ENCODE measurements at places on chromosomes 2 and 18. TPM values are rescaled to one million over a fixed set of nuclear protein-coding genes. Genes with fewer than 3 reads are reported as not detected.
A peak's percentile ranks its signal among the peaks of the same experiment; 100 is the strongest.

Gene SGPP2
- total RNA-seq, result 47.4 TPM

Gene ACKR3
- 0.29 TPM for total RNA-seq

Gene VWC2L
- not detected for total RNA-seq

GRCh38 chr2:235654103-235654813 is 160.4 kb downstream of the AGAP1 start:
- DNase-seq, result no peak

DNA sequence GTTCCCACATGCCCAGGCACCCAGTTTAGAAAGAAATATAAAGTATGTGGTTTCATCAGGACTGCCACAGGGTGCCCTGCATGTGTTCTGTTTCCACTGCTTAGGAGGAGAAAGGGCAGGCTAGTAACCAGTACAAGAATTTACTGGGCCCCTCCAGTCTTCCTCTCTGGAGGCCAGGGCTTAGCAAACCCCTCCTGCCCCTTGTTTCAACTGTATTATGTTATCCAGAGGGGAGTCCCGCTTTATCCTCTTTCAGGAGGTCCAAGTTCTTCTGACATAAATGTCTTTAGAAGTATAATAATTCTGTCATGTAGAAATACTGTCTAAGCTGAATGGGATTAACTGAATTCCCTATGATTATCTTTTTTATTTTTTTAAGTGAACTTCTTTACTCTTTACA is 132.1 kb downstream of the WDSUB1 start:
- no peak for DNase-seq

- DNase-seq, result no peak
Observed at GRCh38 chr2:236550701-236551465, 18.7 kb upstream of the ACKR3 start.

Gene PROKR1
- total RNA-seq, result not detected

DNA sequence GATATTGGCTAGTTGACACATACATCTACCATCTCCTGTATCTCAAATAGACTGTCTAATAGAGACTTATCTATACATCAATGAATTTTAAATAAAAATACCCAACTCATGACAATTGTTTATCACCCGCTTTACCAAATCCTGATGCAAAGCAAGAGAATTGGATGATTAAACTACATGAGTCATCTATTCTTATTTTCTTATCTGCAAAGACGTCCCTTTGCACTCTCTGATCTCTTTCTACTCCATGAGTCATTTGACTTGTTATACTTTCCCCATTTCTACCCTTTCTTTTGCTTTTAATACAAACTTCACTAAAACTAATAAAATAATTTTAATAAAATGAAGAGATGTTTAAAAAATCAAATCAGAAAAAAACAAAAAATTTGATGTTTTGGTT is 261.7 kb upstream of the MAP2 start:
- DNase-seq, result no peak

- no peak for DNase-seq
Observed at GRCh38 chr18:46009125-46009840, 42.2 kb upstream of the EPG5 start.

GRCh38 chr18:45413180-45413836 is 202.0 kb upstream of the SLC14A2 start:
- DNase-seq, result peak; percentile 44

Gene L3MBTL4
- not detected for total RNA-seq

Gene SFT2D3
- 3.6 TPM for total RNA-seq

Gene ASB18
- total RNA-seq, result not detected

DNA sequence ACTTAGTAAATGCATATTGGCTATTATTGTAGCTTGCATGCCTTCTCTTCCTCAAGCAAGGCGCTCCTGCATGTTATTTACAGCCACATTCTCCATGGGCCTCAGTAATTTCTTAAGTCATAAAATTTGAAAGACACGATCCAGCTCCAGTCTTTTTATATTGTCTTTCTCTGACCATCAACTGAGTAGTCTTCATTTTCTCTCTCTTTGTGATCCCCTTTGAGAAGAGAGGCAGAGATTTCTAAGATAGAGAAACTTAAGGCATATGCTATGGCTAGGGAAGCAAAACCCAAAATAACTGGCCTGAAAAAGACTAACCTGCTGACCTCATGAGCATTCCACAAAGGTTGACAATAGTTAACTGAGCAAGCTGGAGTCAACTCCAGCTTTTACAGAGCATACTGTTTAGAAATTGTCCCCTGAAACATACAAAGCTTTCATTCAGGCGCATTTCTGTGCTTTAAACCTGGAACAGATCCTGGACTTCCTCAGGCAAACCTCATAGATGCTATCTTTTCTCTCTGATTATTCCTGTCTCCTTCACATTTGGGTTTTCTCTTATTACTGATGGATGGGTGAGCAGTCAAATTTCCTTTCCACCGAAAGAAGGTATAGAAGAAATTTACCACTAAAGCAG is 4.6 kb downstream of the DPP4 start:
- DNase-seq, result no peak

Gene ACTG2
- total RNA-seq, result not detected

GRCh38 chr18:62857263-62857976 is 142.1 kb downstream of the PHLPP1 start:
- DNase-seq, result no peak

Gene PAIP2B
- 1.8 TPM for total RNA-seq

Gene TMEM131
- 42.2 TPM for total RNA-seq

GRCh38 chr2:101948625-101949155 is 43.1 kb upstream of the IL1R2 start:
- no peak for DNase-seq

GRCh38 chr2:160321006-160321405 is 120.9 kb upstream of the ITGB6 start:
- DNase-seq, result no peak

GRCh38 chr2:142878031-142878678 is 691 bp downstream of the KYNU start:
- DNase-seq, result no peak

GRCh38 chr18:44062345-44062744 is 618.3 kb upstream of the SETBP1 start:
- DNase-seq, result no peak

Gene GCA
- 1.9 TPM for total RNA-seq

Gene FBXO41
- 3.7 TPM for total RNA-seq

GRCh38 chr2:208250388-208250787 is 4.5 kb downstream of the IDH1 start:
- DNase-seq, result peak; percentile 72

DNA sequence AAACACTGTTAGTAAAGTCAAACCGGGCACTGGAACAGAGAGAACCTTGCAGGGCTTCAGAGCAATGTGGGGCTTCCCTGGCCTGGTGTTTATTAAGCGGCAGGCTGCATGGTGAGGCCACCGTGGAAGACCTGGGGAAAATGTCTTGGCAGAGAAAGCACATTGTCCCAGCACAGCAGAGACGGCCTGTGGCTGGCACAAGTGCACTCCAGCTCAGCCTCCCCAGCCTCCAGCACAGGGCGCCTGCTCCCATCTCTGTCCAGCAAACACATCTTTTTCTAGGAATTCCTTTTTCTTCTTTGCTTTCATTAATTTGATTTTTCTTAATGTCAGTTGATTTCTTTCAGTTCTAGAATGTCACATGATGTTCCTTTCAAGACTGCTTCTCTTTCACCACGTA is 138.2 kb upstream of the NFATC1 start:
- no peak for DNase-seq

GRCh38 chr2:240993446-240994170 is 4.8 kb upstream of the SNED1 start:
- no peak for DNase-seq

DNA sequence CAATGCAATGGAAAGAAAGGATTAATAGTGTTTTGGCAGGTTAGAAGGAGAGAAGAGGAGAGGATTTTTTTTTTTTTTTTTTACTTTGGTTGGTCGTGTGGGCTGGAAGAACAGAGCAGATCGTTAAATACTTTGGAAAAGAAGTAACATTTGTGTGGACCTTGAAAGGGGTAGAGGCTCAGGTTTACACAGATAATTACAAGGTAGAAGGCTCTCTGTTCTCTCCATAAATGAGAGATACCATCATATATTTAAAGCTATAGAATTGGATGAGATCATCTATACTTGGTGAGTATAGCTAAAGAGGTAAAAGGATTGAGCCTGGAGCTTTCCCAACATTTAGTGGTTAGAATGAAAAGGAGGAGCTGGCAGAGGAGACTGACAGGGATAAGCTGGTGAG is 49.0 kb downstream of the SMCHD1 start:
- DNase-seq, result no peak

Gene LINC00305
- total RNA-seq, result not detected

Gene CD8B2
- not detected for total RNA-seq

DNA sequence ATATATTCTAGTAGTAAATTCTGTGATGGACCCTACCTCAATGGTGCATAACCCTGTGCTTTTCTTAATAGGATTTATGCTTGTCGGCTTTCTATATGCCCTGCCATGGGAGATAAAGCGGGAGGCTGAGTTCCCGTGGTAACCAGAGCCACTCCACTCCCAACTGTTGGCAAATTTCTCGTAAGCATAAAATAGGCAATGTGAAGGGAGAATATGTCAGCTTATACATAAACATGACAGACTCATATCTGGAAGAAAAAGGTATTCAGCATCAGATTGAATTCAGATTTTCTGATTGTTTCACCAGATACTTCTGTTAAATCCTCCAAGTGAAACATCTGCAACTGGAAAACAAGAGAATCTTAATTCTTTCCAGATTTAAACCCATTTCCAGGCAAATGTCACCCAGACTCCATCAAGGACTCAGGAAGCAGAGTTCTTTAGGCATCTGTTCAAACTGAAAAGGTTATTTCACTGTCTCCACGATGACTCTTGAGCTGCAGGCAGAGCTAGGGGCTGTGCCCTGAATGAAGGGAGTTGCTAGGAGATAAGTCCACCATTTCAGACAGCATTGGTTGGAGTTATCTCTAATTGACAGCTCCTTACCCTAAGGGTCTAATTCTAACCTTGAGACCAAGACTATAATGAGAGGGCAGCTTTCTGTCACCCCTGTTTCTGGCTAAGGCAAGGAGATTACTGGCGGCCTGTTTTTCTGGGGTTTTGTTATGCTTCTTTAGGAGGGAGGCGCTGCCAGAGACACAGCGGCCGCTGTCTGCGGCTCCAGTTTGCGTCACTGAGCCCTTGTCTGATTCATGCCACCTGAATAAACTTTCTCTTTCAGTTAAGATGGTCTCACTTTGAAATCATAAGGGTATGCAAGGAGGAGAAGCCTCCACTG is 381.3 kb downstream of the SOX11 start:
- no peak for DNase-seq

Gene FBXO11
- 60.4 TPM for total RNA-seq

DNA sequence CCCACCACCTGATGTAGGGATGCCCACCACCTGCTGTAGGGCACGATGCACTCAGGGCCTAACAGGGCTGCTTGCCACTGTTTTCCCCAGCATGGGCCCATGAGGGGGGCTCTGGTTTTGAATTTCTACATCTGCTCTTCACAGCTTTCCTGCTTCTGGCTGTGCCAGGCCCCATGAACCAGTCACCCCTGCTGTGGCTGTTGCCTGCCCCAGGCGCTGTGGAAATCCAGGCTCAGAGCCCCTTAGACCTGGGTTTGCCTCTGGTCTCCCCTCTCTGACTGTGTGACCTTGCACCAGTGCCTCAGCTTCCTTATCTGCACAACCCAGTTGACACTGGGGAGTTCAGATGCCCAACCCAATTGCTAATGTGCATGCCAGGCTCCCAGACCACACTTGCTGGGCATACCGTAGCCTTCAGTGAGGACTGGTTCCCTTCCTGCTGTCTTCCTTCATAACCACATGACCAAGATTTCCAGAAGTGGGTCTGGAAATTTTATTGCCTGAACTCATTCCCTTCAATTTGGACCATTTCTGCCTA is 6.0 kb upstream of the MLPH start:
- no peak for DNase-seq

Gene IL1R1
- total RNA-seq, result 5.2 TPM

Gene NR4A2
- 2.6 TPM for total RNA-seq

DNA sequence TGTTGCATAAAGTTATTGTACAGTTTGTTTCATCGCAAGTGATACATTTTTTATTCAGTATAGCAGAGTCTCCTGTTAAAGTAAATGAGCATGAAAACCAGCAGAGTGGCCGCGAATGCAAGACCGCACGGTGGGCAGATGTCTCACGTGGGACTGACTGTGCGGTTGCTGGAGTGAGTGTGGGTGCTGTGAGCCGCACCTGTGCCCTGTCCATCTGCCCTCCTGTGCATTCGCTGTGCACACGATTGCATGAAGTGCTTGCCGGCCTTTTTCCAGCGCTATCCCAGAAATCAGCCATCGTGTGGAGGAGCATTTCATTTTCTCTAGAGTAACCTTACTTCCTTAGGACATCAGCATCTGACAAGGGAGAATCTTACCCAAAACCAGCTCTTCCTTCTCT is 118.7 kb downstream of the RNF144A start:
- DNase-seq, result no peak

GRCh38 chr2:127403460-127403859 is 14.8 kb upstream of the PROC start:
- DNase-seq, result no peak

GRCh38 chr2:71692621-71693277 is 239.4 kb downstream of the DYSF start:
- DNase-seq, result no peak

Gene PDE1A
- 0.15 TPM for total RNA-seq

DNA sequence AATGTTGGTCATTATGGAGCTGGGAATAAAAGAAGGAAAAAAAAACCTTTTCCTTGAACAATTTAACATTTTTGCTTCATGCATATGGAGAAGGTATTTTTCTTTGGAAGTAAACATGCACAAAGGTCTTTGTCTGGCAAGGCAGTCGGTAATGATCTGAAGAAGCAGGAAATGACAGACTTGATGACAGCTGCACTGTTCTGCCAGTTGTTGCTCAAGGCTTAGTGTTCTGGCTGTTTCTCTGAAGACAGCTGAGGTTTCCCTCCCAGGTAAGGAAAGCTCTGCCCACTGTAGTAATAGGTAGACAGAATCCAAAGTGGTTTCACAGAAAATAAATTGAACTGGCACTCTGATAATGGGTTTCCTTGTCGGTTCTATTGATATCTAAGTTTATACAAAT is 308.4 kb upstream of the GCFC2 start:
- DNase-seq, result peak; percentile 47

Gene TFPI
- 71.1 TPM for total RNA-seq

Gene GPR45
- not detected for total RNA-seq

DNA sequence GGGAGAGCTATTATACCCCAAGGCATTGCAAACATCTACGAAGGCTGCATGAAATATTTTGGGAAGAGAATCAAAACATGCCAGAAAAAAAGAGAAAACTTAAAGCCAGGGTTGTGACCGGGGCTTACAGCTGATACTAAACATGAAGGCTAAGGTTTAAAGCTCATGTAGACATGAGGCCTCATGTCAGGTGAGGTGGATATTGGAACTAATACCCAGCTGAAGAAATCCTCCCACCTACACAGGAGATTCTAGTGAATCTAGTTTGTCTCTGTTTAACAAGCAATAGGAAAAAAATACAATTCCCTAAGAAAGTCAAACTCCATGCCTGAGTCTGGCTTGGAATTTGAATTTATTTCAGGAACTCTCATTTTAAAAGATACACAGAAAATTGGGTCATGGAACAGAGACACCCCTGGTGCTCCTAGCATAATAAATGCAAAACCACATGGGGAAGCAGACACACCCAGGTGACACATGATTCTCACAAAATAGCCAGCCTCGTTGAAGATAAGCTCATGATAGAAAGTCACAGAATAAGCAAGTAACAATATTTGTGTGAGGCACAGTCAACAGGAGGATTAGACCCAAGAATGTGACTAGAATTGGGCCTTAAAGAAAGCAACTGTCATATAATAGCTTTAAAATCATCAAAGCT is 42.2 kb downstream of the UPP2 start:
- DNase-seq, result no peak

GRCh38 chr18:8279346-8279745 is 329.9 kb upstream of the RAB12 start:
- no peak for DNase-seq

GRCh38 chr18:59484561-59485328 is 125.7 kb upstream of the LMAN1 start:
- peak; percentile 85 for DNase-seq

Gene FOXI3
- not detected for total RNA-seq

Data from MCF 10A (cell line).